ENCODE measurements at places on chromosomes 6 and 20.

GRCh38 chr6:37020381-37020780 is 14.9 kb downstream of the FGD2 start:
- no peak for DNase-seq

- no peak for DNase-seq
Measured at GRCh38 chr20:53826597-53827291, 233.1 kb upstream of the ZNF217 start.

GRCh38 chr20:8829256-8829655 is 239.6 kb upstream of the PLCB4 start:
- DNase-seq: no peak

DNA sequence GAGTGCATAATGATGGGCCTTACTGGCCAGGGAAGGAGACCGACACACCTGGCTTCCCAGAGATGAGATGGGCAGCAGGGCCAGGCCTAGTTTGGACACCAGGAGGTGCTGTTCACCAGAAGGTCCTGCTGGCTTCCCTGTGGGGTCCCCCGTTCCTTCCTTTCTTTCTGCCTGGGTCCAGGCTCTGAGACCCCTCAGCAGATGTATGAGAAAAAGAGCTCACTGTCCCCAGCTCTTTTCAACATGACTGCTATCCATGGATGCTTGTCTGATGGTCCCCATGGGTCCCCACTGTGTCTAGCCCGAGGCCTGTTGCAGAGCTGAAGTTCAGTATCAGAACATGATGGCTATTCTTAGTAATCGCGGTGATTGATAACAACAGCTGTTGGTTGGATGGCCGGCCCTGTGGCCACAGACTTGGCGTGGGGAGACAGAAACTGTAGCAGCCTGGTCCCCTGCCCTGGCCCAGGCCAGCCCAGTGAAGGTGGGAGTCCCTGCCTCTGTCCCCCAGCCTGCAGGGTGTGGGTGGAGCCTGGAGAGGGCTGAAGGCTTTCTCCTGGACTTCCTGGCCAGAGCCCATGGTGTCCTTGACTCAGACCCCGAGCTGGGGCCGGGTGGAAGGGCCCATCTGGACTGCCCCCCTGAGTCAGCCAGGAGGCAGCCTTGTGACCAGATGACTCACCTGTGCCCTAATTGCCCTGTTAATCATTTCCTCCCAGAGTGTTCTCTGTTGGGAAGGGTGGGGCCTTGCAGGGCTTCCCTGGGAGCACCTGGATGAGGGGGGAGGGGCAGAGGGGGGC is 9.9 kb upstream of the BAK1 start:
- DNase-seq: no peak

DNA sequence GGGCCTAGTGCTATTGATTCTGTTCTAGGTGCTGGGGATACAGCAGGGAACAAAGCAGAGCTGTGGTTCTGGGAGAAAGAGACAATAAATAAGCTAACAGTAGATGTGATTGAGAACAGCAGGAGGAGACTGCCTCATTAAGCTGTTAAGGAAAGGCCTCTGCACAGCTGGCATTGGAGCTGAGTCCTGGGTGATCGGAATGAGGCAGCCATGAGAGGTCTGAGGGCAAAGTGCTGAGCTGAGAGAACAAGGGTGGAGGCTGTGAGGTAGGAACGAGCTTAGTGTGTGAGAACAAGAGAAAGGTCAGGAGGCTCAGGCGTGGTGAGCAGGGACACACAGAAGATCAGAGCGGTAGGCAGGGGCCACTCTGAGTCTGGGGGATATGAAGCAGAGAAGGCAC is 18.3 kb downstream of the DDX27 start:
- DNase-seq: no peak
